Ascending aorta (tissue), 2 donors: ENCODE measurements at places on chromosomes 6 and 20. TPM values are rescaled to one million over a fixed set of nuclear protein-coding genes. Genes with fewer than 3 reads are reported as not detected.
A peak's percentile ranks its signal among the peaks of the same experiment; 100 is the strongest.

- no peak overlapping the region for H3K4me3 ChIP-seq
- no peak for DNase-seq
- no peaks in the 10 kb centered on the region for H3K4me1 ChIP-seq
- H3K36me3 ChIP-seq = no peaks in the 10 kb centered on the region
- H3K27me3 ChIP-seq = no peaks in the 10 kb centered on the region
These were observed 231.8 kb upstream of the GMDS start for GRCh38 chr6:2477250-2477649.

HTR1E gene
- total RNA-seq = not detected

DNA sequence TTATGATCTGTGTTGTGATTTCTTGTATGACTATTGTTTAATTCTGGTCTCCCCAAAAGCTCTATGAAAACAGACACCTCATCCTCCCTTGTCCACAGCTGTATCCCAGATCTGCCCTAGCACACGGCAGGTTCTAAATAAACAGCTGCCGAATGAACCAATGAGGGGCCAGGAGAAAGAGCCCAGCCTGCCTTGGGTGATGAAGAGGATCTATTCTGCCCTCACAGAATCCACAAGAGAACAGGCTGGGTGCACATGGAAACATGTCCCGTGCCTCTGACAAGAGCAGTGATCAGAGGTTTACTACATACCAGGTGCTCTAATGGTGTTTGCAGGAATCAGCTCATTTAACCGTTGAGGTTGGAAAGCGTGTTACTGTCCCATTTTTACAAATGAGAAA is 15.6 kb upstream of the TLDC2 start:
- no peak for DNase-seq
- peak overlapping the region; percentile 91 for H3K27ac ChIP-seq
- H3K27me3 ChIP-seq = no peaks in the 10 kb centered on the region
- peaks cover 11% of the 10 kb centered on the region for H3K4me1 ChIP-seq
- no peaks in the 10 kb centered on the region for H3K36me3 ChIP-seq
- H3K4me3 ChIP-seq = no peak overlapping the region

DNA sequence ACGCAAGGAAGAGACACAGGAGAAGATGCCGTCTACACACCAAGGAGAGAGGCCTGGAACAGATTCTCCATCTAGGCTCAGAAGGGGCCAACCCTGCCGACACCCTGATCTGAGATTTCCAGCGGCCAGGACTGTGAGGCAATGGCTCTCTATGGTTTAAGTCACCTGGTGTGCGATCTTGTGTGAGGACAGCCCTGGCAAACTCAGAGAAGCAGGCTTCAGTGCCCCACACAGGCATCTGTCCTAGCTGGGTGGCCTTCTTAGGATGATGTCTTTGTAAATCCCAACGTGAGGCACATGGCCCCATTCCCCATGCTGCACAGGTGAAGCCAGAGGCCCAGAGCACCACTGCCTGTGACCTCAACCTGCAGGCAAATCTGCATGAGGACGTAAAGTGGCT is 87.6 kb upstream of the FRMD1 start:
- H3K27me3 ChIP-seq = no peaks in the 10 kb centered on the region
- no peak overlapping the region for H3K27ac ChIP-seq
- no peak overlapping the region for H3K4me3 ChIP-seq
- H3K4me1 ChIP-seq = no peaks in the 10 kb centered on the region
- no peaks in the 10 kb centered on the region for H3K36me3 ChIP-seq

- H3K4me1 ChIP-seq = no peaks in the 10 kb centered on the region
- H3K27ac ChIP-seq = no peak overlapping the region
- no peak overlapping the region for H3K4me3 ChIP-seq
- DNase-seq = no peak
- H3K36me3 ChIP-seq = no peaks in the 10 kb centered on the region
These were observed 148.7 kb upstream of the PHACTR3 start for GRCh38 chr20:59455402-59456341.

CRISP2 gene
- not detected for total RNA-seq

DNA sequence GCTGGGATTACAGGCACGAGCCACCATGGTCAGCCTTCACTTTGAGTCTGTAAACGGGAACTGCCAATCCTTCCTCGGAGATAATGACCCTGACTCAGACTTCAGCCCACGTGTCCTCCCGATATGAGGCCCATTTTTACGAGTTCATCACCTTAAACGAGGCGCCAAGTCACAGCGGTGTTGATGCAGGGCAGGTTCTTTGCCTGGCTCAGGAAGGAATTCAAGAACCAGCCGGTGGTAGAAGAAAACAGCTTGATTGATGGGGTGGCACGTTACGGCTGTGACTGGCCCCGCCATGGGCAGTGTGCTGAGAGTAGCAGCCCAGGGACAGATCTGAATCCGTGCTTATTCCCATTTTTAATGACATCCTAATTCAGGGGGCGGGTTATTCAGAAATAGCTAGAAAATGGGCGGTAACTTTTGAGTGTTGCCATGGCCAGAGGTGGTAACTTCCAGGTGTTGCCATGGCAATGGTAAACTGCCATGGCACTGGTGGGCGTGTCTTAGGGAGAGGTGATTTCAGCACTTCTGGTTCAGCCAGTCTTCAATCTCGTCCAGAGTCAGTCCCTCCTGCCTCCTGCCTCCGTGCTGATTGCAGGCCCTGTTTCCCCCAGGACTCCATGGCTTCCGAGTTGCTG is 9.1 kb upstream of the MAP1LC3A start:
- H3K36me3 ChIP-seq = no peaks in the 10 kb centered on the region
- H3K4me1 ChIP-seq = no peaks in the 10 kb centered on the region
- H3K4me3 ChIP-seq = no peak overlapping the region
- H3K27ac ChIP-seq = no peak overlapping the region

PMEPA1 gene
- 56.8 TPM for total RNA-seq

DNA sequence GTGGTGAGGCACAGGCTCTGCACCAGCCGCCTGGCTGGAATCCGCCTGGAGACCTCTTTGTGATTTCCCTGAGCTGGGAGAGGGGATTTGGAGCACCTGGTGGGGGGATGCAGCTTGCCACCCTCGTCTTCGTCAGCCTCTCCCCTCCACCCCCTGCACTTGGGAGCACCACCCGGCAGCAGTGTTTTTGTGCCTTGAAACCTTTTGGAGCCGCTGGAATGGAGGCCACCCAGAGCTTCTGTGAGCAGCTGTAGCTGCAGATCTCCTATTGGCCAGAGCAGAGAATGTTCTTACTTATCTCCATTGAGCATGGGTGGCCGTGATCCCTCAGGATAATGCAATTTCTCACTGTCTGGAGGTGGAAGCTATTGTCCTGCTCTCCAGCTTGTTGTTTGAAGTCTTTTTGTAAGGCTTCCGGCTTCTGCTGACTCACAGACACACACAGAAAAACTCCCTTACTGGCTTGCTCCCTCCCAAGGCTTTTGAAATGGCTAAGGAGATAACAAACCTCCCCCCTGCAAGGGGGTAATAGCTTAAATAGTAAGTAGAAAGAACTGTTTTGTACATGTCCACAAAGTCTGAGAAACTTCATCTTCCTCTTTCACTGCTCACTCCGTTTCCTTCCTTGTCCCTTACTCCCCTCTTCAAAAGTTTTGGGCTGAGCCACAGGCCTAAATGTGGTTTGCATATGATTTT is 271.2 kb downstream of the PRL start:
- H3K27me3 ChIP-seq = no peaks in the 10 kb centered on the region
- H3K4me1 ChIP-seq = peaks cover 8% of the 10 kb centered on the region
- H3K27ac ChIP-seq = peak overlapping the region; percentile 2

SLC17A2 gene
- not detected for total RNA-seq

DNA sequence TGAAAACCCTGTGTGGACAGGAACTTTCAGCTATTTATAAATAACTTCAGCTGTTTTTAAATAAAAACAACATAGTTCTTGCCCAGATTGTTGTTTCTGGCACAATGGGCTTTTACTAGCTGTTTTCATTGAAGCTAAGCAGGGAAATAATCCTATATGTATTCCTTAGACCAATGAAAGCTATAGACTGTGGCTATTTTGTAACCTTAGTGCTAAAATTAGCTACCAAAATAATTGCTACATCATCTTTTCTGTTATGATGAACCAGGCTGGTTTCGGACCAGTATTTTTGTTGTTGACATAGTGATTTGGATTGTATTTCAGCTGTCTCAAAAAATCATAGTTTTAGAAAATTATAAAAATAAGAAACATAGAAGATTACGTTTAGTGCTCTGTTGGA is 13.7 kb downstream of the PHF3 start:
- no peak overlapping the region for H3K4me3 ChIP-seq
- no peak for DNase-seq

PPIL4 gene
- total RNA-seq = 8.9 TPM

- DNase-seq = no peak
- H3K4me1 ChIP-seq = no peaks in the 10 kb centered on the region
- H3K36me3 ChIP-seq = no peaks in the 10 kb centered on the region
- no peak overlapping the region for H3K27ac ChIP-seq
- no peak overlapping the region for H3K4me3 ChIP-seq
These were observed 67.6 kb upstream of the FOXQ1 start for GRCh38 chr6:1244278-1244677.

- H3K27ac ChIP-seq = no peak overlapping the region
- H3K36me3 ChIP-seq = no peaks in the 10 kb centered on the region
- no peaks in the 10 kb centered on the region for H3K27me3 ChIP-seq
- no peak for DNase-seq
- H3K4me1 ChIP-seq = peaks cover 13% of the 10 kb centered on the region
These were observed 58.8 kb upstream of the APCDD1L start for GRCh38 chr20:58573986-58574385.

DNA sequence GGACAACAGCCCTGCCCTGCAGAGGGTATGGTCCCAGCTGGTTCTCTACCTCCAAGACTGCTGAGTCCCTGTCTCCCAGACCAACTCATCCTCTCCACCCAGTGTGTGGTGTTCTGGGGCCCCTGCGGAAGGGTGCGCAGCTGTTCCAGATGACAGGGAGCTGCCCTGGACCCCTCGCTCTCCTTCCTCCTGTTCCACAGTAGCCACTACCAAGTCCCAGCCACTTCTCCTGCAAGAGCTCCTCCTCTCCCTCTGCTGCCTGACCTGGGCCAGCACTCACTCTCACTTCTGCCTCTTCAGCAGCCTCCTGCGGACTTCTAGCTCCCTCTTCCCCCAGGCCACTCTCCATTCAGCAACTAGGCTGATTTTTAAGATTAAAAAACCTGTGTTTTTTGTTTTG is 40.1 kb upstream of the TMEM181 start:
- H3K4me3 ChIP-seq = no peak overlapping the region
- no peak for DNase-seq
- no peaks in the 10 kb centered on the region for H3K36me3 ChIP-seq
- no peak overlapping the region for H3K27ac ChIP-seq
- no peaks in the 10 kb centered on the region for H3K27me3 ChIP-seq

BPIFB2 gene
- not detected for total RNA-seq

SLC52A3 gene
- 3.0 TPM for total RNA-seq

- no peaks in the 10 kb centered on the region for H3K27me3 ChIP-seq
- H3K4me3 ChIP-seq = no peak overlapping the region
- no peaks in the 10 kb centered on the region for H3K4me1 ChIP-seq
- no peak for DNase-seq
These were observed 485.3 kb upstream of the BTBD3 start for GRCh38 chr20:11432407-11432806.

NR2E1 gene
- not detected for total RNA-seq

TRIM40 gene
- not detected for total RNA-seq

- H3K27ac ChIP-seq = no peak overlapping the region
- H3K36me3 ChIP-seq = no peaks in the 10 kb centered on the region
- H3K4me1 ChIP-seq = no peaks in the 10 kb centered on the region
These were observed 59.5 kb upstream of the NELFCD start for GRCh38 chr20:58921564-58921963.

- H3K4me1 ChIP-seq = no peaks in the 10 kb centered on the region
- no peak overlapping the region for H3K4me3 ChIP-seq
- H3K27ac ChIP-seq = no peak overlapping the region
- H3K27me3 ChIP-seq = no peaks in the 10 kb centered on the region
- no peaks in the 10 kb centered on the region for H3K36me3 ChIP-seq
These were observed 114.1 kb upstream of the HDDC2 start for GRCh38 chr6:125415913-125416312.

- no peaks in the 10 kb centered on the region for H3K4me1 ChIP-seq
- no peak overlapping the region for H3K4me3 ChIP-seq
- no peak for DNase-seq
- H3K27ac ChIP-seq = no peak overlapping the region
These were observed 6.8 kb downstream of the SLC17A9 start for GRCh38 chr20:62959101-62959971.

DNA sequence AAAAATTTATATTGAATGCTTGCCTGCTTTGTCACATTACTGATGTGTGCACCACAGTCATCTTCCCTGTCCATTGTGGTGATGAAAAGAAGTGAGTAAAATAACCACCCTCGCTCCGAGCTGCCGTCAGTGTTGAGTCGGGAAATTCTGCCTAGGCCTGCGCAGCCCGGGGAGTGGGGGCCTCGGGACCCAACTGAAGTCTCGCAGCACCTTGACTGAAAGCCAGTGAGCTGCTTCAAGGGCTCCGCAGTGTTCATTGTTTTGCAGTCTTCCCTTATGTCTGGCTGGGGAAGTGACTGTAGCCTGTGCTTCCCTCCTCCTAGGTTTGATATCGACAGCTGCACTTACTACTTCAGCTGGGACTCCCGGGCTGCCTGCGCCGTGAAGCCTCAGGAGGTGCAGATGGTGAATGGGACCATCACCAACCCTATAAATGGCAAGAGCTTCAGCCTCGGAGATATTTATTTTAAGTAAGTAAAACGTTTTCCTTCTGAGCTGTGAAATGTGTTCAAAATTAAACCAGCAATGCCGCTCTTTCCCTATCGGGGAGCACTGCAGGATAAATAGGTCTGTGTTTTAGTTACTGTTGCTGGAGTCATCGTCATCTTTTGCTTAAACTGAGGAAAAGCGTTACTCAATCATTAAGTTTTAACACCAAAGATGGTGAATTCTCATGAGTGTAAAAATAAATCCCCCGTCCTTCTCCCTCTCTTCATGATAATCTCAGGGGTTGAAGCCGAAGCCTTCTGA is 32.7 kb upstream of the SLC22A1 start:
- H3K27me3 ChIP-seq = no peaks in the 10 kb centered on the region
- DNase-seq = no peak
- peaks cover 4% of the 10 kb centered on the region for H3K4me1 ChIP-seq
- no peak overlapping the region for H3K4me3 ChIP-seq

- no peak overlapping the region for H3K4me3 ChIP-seq
- no peaks in the 10 kb centered on the region for H3K4me1 ChIP-seq
- no peaks in the 10 kb centered on the region for H3K36me3 ChIP-seq
- H3K27me3 ChIP-seq = no peaks in the 10 kb centered on the region
These were observed 313.8 kb downstream of the COL12A1 start for GRCh38 chr6:74892091-74892490.

GRCh38 chr20:4972506-4973251 is 28.6 kb downstream of the SLC23A2 start:
- DNase-seq = no peak
- H3K4me3 ChIP-seq = peak overlapping the region; percentile 48
- peak overlapping the region; percentile 19 for H3K27ac ChIP-seq
- H3K27me3 ChIP-seq = no peaks in the 10 kb centered on the region
- H3K4me1 ChIP-seq = peaks cover 5% of the 10 kb centered on the region
- H3K36me3 ChIP-seq = peaks cover 9% of the 10 kb centered on the region
